Activated naive CD8-positive, alpha-beta T cell treated with anti-CD3 and anti-CD28 coated beads, Interleukin-2, amount 50 U/mL, for 24 hours (primary cell): ENCODE measurements at places on chromosomes 4 and X.

GRCh38 chr4:126071346-126072333, 756.9 kb downstream of the FAT4 start:
- no peak for DNase-seq

DNA sequence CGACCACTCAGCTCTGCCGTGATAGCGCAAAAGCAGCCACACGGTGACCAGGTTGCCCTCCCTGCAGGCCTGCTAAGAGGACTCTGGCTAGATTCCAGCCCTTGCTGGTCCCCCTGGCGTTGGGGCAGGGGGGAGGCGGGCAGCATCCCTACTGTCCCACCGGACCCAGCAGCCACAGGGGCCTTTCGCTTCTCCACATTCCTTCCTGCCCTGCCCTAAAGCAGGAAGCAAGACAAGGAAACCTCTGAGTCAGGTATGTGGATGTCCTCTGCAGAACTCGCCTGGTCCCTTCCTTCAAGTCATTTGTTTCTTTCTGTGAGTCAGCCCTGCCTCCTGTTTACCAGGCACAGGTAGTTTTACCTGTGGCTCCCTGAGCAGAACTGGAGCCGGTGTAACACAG, 60.2 kb upstream of the CLDN34 start:
- DNase-seq, result no peak

- DNase-seq, result no peak
These were observed 1051.7 kb downstream of the C4orf33 start for GRCh38 chr4:130147641-130148040.

- no peak for DNase-seq
These were observed 3.8 kb downstream of the ANKRD50 start for GRCh38 chr4:124708517-124709300.

DNA sequence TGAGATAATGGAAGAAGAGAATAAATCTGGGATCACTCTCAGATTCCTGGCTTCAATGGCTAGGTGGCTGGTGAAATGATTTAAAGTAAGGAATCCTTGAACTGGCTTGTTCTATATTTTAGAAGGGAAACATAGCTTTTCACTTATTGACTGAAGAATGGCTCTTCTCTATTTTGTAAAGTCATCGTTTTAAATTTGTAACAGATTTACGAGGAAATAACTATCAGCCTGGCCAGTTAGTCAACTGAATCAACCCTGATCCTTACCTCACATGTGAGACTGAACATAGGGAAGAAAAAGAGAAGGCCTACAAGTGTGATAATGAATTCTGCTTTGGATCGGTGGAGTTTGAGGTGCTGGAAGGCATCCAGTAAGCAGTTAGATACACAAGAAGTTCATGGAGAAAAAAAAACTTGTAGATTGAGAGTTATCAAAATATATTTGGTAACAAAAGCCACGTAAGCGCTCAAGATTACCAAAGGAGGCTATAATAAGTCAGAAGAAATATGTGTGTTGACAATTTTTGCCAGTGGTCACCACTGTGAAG, 12.0 kb downstream of the AREG start:
- DNase-seq, result no peak

DNA sequence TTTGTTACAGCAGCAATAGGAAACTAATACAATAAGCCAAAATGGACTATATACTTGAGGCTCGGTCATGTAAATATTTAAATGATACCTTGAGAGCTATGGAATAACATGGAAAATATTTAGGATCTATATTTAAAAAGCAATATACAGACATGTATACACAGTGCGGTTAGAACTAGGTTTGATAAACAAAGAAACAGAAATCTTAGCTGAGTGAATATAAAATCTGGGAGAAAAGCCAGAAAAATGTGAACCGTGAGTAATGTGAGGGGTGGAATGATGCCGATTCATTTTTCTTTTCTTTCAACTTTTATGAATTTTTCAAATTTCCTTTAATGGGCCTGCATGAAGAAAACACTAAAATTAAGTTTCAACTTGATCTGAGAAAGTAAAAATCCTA, 104.1 kb downstream of the ATXN3L start:
- no peak for DNase-seq

- DNase-seq, result no peak
These were observed 70.5 kb upstream of the CBLL2 start for GRCh38 chrX:22202251-22202650.

GRCh38 chrX:107626916-107627315, 1.4 kb upstream of the PRPS1 start:
- DNase-seq, result no peak

- no peak for DNase-seq
These were observed 25.9 kb upstream of the CLDN24 start for GRCh38 chr4:183348136-183348535.

- DNase-seq, result peak; percentile 45
These were observed 28.7 kb downstream of the INPP4B start for GRCh38 chr4:142817442-142817841.

- DNase-seq, result no peak
These were observed 14.3 kb downstream of the MSANTD1 start for GRCh38 chr4:3263053-3263875.

DNA sequence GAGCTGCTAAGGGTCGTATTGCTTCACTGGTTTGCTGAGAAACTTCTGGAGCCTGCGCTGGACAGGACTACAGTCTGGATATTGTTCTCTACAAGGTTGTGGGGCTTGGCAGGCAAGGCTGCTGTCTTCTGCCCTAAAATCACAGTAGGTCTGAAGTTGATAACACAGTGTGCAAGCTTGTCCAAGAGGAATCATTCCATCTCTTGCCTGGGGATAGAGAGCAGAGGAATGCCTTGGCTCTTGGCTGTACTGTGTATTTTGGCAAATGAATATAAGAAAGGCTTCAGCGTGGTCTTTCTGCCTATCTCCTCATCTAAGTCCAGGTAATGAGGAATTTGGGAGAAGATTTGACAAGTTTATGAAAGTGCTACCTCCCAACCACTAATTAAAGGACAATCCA, 9.4 kb upstream of the RASL11B start:
- no peak for DNase-seq

DNA sequence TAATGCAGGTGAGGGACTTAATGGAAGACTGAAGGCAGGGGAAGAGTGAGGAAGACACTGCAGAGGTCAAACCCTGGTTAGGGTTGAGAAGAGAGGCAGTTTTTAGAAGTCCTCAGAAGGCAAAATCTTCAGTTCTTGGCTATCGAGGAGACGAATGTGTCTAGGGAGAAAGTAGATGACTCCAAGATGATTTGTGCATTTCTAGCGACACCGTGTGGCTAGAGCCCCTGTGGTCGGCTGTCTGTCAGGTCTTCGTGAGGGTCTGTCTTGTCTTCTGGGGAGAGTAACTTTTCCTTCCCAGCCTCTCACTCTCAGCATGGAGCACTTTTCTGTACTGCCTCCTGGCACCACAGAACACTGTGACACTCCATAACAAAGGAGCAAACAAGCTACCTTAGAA, 458.1 kb downstream of the STIM2 start:
- DNase-seq, result peak; percentile 20

DNA sequence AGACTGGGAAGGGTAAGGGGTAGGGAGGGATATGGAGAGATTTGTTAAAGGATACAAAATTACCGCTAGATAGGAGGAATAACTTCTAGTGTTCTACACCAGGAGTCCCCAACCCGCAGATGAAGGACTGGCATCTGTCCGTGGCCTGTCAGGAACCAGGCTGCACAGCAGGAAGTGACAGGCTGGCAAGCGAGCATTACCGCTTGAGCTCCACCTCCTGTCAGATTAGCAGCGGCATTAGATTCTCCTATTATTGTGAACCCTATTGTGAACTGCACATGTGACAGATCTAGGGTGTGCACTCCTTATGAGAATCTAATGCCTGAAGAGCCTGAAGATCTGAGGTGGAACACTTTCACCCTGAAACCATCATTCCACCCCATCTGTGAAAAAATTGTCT, 27.9 kb upstream of the BBS7 start:
- DNase-seq, result peak; percentile 7

DNA sequence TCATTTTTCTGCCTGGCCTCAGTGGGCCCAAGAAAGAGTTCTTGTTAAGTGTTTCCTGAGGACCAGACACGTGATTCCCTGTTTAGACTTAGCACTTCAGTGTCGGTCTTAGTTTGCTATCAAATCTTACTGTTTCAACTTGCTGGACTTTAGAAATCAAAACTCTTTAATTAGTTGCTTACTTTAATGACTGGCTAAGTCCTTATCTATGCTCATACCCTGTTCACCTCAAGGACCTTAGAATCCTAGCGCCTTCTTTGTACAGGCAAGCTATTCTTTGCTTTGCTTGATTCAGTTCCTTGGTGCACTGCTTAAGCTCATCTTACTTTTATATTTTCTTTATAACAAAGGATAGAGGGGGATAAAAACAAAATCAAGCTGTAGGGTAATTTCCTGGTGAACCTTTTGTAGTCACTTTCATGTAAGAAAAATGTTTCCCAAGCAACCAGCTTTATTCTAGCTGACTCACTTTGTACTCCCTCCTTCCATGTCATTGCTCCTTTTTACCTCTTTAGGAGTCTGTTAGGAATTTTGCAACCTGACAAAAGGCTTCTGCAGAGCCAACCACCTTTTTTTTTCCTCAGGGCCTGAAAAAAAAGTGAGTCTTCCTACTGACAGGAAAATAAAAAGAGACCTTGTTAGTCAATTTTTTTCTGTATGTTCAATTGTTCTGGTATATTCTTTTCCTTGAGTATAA, 14.7 kb downstream of the WDR44 start:
- no peak for DNase-seq

DNA sequence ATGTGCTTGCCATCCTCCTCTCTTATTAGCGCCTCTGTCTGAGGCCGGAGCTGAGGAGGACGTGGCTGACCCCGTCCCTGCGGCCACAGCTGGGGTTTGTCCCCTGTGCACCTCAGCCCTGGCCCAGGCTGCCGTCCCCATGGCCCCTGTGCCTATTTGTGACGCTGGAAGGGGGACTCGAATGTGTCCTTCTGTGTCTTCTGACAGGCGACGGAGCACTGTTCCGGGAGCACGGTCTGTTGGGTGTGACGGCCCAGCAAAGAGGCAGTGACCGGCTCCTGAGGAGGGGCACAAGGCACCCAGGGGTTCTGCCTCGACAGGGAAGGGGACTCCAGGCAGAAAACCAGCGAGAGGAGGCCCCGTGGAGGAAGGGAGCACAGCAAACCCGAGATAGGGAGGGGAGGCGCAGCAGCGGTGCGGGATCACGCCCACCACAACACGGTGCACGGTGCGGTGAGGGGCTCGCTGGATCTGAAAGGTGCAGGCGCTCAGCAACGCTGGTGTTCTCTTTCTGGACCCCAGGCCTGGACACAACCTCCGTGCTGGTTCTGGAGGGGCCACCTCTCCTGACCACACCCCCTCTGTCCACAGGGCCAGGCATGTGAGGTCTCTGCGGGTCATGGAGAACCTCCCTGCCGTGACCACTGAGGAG, 5.6 kb downstream of the SH3TC1 start:
- DNase-seq, result no peak

- DNase-seq, result no peak
These were observed 27.0 kb downstream of the GPM6A start for GRCh38 chr4:175784986-175785525.

- DNase-seq, result no peak
These were observed 51.0 kb upstream of the ENPP6 start for GRCh38 chr4:184268584-184269160.

DNA sequence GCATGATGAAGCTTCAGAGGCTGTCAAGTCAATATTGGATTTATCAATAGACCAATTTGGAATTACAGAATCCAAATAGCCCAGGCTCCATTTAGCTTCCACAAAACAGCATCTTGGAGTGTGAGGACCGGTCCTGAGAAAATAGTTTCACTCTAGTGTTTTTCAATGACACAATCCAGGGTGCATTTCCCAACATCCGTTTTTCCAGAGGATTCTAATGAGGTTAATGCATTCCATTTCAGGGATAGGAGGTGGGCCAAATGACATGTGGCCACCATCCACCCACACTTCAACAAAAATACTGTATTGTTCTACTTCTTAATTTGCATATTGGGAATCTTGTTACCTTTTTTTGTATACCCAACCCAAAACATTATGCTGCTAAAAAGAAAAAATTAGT, 229.8 kb upstream of the LDB2 start:
- no peak for DNase-seq

GRCh38 chr4:185398618-185399017, 2.0 kb downstream of the ANKRD37 start:
- no peak for DNase-seq

DNA sequence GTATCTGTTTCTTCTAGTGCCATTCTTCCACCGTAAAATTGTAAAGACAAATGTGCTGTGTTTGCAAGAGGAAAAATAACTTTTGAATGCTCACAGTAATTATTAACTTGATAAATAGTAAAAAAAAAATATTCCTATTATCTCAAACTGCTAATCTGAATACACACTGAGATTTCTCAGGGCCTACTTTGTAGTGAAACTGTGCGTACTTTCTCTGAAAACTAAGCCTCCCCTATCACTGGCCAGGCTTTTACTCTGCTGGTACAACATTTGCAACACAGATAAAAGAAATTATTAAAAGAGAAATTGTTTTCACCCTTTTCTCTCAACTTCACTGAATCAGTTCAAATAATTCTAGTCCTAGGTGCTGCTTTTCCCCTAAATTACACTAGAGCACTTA, 137.3 kb downstream of the PRDM5 start:
- no peak for DNase-seq

GRCh38 chr4:84482564-84483563, 16.2 kb downstream of the NKX6-1 start:
- no peak for DNase-seq

- no peak for DNase-seq
These were observed 22.2 kb downstream of the ABCG2 start for GRCh38 chr4:88136249-88136648.

GRCh38 chrX:147832707-147833348, 78.9 kb upstream of the FMR1 start:
- DNase-seq, result no peak

DNA sequence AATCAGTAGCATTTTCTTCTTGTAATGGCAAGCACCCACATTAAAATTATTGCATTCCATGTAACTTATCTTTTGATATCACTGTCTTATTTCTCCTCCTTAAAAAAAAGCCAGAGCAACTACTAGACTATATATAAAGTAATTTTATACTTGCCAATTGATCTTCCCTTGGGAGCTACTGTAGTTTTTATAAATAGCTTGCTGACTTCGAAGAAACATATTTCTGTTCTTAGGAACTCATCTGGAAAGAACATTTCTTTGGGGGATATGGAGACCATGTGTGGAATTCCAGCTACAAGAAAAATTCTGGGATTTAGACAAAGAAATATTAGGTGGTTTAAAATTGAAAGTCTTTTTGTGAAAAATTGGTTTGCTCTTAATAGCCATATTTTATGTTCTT, 94.9 kb downstream of the BMPR1B start:
- DNase-seq, result no peak

DNA sequence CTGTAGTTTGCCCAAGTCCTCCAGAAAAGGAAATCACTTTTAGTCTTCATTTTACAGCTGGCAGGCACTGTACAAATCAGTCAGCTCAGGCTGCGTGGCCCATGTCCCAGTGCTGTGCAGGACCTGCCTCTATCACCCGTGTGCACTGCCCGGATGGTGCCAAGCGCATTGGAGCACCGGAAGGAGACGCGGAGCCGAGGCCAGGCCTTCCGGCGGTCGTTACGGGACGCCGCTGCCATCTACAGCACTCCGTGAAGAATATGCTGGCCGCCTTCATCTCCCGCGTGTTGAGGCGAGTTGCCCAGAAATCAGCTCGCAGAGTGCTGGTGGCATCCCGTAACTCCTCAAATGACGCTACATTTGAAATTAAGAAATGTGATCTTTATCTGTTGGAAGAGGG, at the start of gene PDHA2:
Gene PDHA2 (plus strand): TSS at position 203 of the 400 bp plus-strand sequence. CDS start 58 bp downstream, at position 261.
- no peak for DNase-seq
